CD8-positive, alpha-beta memory T cell (primary cell): ENCODE measurements at places on chromosomes 3 and 15.

DNA sequence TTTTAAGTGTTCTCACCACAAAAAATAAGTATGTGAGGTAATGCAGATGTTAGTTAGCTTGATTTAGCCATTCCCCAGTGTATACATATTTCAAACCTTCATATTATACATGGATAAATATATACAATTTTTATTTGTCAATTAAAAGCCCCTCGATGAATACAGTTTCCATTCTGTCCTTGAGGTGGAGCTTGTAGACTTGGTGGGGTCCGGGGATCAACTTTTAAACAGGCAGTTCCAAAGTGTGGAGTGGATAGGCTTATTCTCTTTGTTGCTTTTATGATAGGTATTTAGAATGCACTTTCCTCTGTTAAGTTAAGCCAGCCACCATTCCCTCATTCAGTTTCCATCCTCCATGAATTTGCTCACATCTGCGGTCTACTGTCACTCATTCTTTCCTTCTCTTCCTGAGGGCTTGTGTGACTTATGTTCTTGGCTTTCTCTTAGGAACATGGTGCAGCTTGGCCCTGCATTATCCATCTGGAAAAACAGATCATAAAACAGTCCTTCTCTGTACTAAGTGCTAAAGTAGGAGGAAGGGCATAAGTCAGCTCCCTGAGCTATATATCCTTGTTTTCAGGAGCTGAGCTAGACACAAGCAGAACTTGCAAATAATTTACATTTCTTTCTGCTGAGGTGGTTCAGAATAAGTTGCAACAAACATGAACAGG is 149.1 kb downstream of the NFKBIZ start:
- DNase-seq, result no peak

DNA sequence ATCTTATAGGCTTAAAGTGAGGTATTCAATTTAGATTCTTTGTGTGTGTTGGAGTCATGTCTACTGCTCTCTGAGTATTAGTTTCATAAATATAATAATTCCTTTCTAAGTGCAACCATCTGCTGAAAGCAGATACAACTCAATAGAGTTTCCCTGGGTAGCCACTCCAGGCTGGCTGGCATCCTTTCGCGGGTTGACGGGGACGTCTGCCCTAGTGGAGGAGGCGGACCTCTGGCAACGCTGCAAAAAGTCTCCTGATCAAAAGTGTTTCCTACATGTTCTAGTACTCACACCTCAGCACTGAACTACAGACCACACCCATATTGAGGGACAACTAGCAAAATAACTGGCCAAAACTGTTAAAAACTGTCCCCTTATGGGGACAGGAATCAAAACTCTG is 2.5 kb downstream of the MOBP start:
- no peak for DNase-seq

GRCh38 chr3:183381179-183381578 is 47.2 kb downstream of the MCF2L2 start:
- no peak for DNase-seq

GRCh38 chr3:79310016-79310415 is 457.8 kb downstream of the ROBO1 start:
- DNase-seq, result no peak
